Colonic mucosa (tissue), 4 donors: ENCODE measurements at places on chromosomes 3 and 15. TPM values are rescaled to one million over a fixed set of nuclear protein-coding genes. Genes with fewer than 3 reads are reported as not detected.

The SAMD7 gene
- not detected for total RNA-seq

- H3K4me1 ChIP-seq: no peaks in the 10 kb centered on the region
- no peaks in the 10 kb centered on the region for H3K36me3 ChIP-seq
- H3K27me3 ChIP-seq: no peaks in the 10 kb centered on the region
- DNase-seq: no peak
These were observed 22.4 kb upstream of the FAM174B start for GRCh38 chr15:92677999-92678398.

The PPIP5K1 gene
- 62.5 TPM for total RNA-seq

DNA sequence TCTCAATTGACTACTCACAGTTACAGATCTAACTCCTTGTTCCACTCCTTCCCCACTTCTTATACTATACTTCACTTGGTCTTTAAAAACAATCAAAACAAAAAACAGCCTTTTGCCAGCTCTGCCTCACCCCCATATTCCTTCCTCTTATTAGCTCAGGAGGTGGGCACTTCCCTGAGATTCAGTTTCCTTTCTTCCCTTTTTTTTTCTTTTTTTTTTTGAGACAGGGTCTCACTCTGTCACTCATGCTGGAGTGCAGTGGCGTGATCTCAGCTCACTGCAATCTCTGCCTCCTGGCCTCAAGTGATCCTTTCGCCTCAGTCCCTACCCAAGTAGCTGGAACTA is 6.9 kb downstream of the C3orf62 start:
- H3K4me3 ChIP-seq: no peak overlapping the region
- H3K27me3 ChIP-seq: no peaks in the 10 kb centered on the region
- H3K4me1 ChIP-seq: no peaks in the 10 kb centered on the region
- H3K36me3 ChIP-seq: no peaks in the 10 kb centered on the region
- no peak for DNase-seq

DNA sequence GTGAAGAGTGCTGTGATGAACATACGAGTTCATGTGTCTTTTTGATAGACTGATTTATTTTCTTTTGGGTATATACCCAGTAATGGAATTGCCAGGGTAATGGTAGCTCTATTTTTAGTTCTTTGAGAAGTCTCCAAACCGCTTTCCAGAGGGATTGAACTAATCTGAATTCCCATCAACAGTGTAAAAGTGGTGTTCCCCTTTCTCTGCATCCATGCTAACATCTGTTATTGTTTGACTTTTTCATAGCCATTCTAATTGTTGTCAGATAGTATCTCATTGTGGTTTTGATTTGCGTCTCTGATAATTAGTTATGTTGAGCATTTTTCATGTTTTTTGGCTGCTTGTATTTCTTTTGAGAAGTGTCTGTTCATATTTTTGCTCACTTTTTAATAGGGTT is 54.8 kb upstream of the UTS2B start:
- no peak overlapping the region for H3K4me3 ChIP-seq
- no peak for DNase-seq
- H3K27me3 ChIP-seq: no peaks in the 10 kb centered on the region

DNA sequence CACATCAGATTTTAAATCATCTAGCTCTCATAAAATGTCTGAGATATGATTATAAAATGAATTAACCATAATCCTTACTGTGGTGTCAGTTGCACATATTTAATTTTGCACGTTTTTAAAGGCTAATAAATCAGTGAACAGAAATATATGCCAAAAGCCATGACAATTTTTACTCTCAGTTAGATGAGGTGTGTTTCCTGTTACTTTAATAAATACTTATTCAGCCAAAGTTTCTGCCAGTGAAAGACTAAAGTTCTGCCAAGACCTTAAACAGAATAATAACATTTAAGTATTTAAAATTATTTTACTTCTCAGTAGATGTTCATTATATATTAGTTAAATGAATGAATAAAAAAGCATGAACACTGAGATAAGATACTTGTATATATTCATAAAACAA is 1150.1 kb downstream of the NAALADL2 start:
- no peak for DNase-seq
- no peak overlapping the region for H3K27ac ChIP-seq
- no peak overlapping the region for H3K4me3 ChIP-seq
- H3K36me3 ChIP-seq: no peaks in the 10 kb centered on the region
- H3K4me1 ChIP-seq: no peaks in the 10 kb centered on the region
- H3K27me3 ChIP-seq: no peaks in the 10 kb centered on the region

The HAUS2 gene
- 16.0 TPM for total RNA-seq

The HESX1 gene
- 0.42 TPM for total RNA-seq

GRCh38 chr3:50136714-50137405 is 18.3 kb upstream of the SEMA3F start:
- H3K27me3 ChIP-seq: no peaks in the 10 kb centered on the region
- no peak overlapping the region for H3K27ac ChIP-seq
- no peaks in the 10 kb centered on the region for H3K4me1 ChIP-seq
- no peak for DNase-seq
- H3K4me3 ChIP-seq: no peak overlapping the region

GRCh38 chr3:103767635-103768034 is 1332.8 kb downstream of the ZPLD1 start:
- H3K36me3 ChIP-seq: no peaks in the 10 kb centered on the region
- H3K4me1 ChIP-seq: no peaks in the 10 kb centered on the region
- DNase-seq: no peak
- no peak overlapping the region for H3K4me3 ChIP-seq

DNA sequence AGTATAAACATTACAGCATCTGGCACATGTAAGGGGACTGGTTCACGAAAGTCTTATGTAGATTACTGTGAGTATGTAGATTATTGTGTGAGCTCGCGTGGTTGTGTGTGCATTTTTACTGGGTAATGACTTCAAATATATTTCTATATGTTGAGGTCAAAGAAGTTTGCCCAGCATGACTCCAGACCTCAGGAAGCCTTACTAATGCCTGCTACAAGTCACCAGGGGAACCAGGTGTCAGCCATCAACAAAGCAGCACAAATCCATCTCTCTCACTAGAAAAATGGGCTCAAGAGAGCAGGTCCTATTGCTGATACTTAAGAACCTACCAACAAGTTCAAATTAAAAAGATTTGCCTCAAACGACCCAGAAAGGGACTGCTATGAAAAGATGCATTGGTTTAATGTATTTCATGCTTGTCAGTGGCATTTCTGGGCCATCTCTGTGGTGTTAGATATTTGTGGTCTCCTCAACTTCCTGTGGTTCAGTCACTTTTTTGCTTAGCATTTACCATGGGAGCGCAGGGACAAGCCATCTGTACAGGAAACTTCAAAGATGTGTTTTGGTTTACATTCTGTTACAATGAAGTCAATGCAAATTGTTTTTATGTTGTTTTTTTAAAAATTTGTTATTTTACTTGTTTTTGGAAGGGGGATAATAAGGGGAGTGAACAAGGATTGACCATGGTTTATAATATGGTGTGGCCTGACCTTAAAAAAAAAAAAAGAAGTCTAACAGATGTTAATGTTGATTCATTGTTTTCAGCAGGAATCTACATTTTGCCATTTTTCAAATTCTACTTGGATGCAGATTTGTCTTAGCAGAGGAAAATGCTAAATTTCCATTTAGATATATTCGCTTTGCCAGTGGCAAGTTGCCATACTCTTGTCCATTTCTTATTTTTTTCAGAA is 172.1 kb upstream of the ADAMTS9 start:
- no peaks in the 10 kb centered on the region for H3K27me3 ChIP-seq
- no peak for DNase-seq
- H3K4me1 ChIP-seq: no peaks in the 10 kb centered on the region
- H3K4me3 ChIP-seq: no peak overlapping the region

The EFCC1 gene
- 1.7 TPM for total RNA-seq

DNA sequence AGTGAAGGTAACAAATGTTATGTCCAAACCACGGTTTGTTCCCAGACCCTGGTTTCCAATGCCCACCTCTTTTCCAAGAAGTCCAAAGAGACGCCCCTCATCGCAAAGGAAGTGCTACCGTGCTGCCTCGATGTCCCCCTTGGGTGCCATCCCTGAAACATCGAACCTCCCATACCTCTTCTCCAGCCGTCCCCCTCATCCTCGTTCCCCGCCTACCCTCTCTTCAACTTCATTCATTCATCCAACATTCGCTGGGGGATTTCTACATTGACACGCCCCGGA is 467 bp downstream of the TIPIN start:
- H3K4me1 ChIP-seq: no peaks in the 10 kb centered on the region
- DNase-seq: no peak
- peak overlapping the region; percentile 69 for H3K4me3 ChIP-seq
- no peaks in the 10 kb centered on the region for H3K27me3 ChIP-seq
- H3K36me3 ChIP-seq: no peaks in the 10 kb centered on the region

DNA sequence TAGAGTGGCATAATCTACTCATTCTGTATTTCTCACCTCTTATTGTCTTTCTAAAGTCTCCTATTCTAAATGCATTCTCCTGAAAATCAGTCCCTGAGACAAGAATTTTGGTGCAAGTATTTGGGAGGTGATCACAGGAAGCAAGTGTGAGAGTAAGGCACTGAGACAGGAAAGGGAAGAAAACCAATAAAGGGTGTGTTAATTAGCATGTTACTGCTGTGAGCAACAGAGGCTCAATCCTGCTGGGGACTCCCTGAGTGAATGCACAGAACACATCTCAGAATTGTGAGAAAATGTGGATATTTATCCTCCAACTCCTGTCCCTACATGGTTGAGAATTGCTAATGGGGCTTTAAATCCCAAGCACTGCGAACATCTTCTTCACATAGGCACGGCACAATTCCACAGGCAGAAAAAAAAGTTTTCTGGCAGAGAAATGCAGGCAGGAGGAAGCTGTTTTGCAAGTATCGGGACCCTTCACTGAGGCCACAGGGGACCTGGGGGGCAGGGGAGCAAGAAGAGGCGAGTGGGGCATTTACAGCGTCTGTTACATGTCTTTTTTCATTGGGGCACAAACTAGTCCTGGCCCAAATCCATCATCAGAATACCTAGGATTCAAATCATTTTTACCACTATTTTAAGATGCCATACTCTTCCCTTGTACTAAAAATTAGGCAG is 27.2 kb upstream of the STT3B start:
- H3K27ac ChIP-seq: no peak overlapping the region
- no peaks in the 10 kb centered on the region for H3K4me1 ChIP-seq
- H3K27me3 ChIP-seq: no peaks in the 10 kb centered on the region
- no peak for DNase-seq
- no peaks in the 10 kb centered on the region for H3K36me3 ChIP-seq
- no peak overlapping the region for H3K4me3 ChIP-seq

The PEX5L gene
- not detected for total RNA-seq

DNA sequence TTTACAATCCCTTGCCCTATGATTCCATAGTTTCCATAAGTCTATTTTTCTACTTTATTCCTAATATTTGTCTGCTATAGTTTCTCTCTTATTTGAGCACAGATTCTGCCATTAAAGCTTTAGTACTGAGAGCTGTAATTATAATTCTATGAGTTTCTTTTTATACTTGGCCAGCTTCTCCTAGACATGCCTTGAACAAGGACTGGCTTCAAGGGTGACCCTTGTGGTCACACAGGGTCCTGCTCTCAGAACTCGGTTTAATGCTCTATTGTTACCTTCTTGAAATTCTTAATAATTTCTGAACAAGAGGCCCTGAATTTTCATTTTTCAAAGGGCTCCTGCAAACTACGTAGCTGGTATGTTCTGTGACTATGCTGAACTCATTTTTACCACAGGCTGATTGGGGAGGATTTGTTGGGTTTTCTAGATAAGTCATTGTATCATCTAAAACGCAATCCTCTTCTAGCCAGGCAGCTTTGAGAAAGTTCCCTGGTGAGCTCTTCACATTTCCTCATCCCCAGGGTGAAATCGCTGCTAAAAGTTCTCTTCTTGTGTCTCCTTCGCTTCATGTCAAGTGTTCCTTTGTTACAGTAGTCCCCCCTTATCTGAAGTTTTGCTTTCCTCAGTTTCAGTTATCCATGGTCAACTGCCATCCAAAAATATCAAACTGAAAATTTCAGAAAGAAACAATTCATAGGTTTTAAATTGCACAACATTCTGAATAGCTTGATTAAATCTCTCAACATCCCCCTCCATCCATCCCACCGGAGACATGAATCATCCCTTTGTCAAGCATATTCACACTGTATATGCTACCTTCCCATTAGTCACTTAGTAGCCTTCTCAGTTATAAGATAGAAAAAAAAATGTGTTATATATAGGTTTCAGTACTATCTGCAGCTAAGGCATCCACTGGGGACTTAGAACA is 12.6 kb upstream of the PLCL2 start:
- H3K27ac ChIP-seq: no peak overlapping the region
- H3K36me3 ChIP-seq: no peaks in the 10 kb centered on the region
- no peaks in the 10 kb centered on the region for H3K27me3 ChIP-seq
- H3K4me1 ChIP-seq: no peaks in the 10 kb centered on the region
- no peak for DNase-seq

GRCh38 chr3:182811269-182811596 is 17.9 kb downstream of the ATP11B start:
- H3K27me3 ChIP-seq: no peaks in the 10 kb centered on the region
- no peaks in the 10 kb centered on the region for H3K36me3 ChIP-seq
- no peak overlapping the region for H3K27ac ChIP-seq
- H3K4me3 ChIP-seq: no peak overlapping the region
- DNase-seq: no peak

The GREM1 gene
- total RNA-seq: 18.9 TPM

- no peaks in the 10 kb centered on the region for H3K4me1 ChIP-seq
- no peak overlapping the region for H3K27ac ChIP-seq
- no peaks in the 10 kb centered on the region for H3K27me3 ChIP-seq
- H3K36me3 ChIP-seq: no peaks in the 10 kb centered on the region
These were observed 106.3 kb upstream of the ANKRD28 start for GRCh38 chr3:15903759-15904720.

The CELSR3 gene
- total RNA-seq: 1.3 TPM

DNA sequence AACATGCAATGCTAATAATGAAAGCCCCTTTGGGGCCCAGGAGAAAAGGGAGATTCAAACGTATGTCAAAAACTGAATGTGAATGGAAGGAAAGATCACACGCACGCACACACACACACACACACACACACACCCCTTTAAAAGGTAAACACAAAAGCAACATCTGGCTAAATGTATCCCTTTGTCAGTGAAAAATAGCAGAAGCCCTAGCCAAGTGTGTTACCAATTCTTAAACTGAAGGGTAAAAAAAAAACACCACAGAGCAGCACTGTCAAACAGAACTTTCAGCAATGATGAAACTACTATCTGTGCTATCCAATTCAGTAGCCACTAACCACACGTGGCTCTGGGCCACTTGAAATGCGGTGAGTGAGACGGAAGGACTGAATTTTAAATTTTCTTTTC is 4.9 kb downstream of the RFTN1 start:
- H3K36me3 ChIP-seq: no peaks in the 10 kb centered on the region
- H3K27me3 ChIP-seq: peaks cover 3% of the 10 kb centered on the region
- H3K27ac ChIP-seq: no peak overlapping the region
- no peaks in the 10 kb centered on the region for H3K4me1 ChIP-seq

DNA sequence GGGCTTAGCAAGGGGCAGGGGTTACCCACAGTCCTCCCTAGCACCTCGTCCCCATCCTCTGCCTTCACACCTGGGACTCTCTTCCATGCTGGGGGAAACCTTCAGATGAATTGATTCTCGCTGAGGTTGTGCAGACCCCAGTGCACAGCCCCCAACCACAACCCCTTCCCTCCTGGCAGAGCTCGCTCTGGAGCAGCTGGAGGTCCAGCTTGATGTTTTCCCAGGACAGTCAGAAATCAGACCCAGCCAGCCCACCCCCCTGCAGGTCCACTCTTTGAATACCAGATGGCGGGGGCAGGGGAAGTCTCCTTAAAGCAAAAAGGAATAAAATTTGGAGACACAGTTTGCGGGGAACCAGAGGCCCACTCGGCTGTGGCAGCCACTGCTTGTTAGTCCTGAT is 234.4 kb downstream of the XXYLT1 start:
- no peaks in the 10 kb centered on the region for H3K27me3 ChIP-seq
- no peaks in the 10 kb centered on the region for H3K36me3 ChIP-seq
- no peak overlapping the region for H3K27ac ChIP-seq
- H3K4me3 ChIP-seq: no peak overlapping the region
- H3K4me1 ChIP-seq: no peaks in the 10 kb centered on the region

The SCAANT1 gene
- not detected for total RNA-seq
